ENCODE measurements at places on chromosomes 13 and 19.

DNA sequence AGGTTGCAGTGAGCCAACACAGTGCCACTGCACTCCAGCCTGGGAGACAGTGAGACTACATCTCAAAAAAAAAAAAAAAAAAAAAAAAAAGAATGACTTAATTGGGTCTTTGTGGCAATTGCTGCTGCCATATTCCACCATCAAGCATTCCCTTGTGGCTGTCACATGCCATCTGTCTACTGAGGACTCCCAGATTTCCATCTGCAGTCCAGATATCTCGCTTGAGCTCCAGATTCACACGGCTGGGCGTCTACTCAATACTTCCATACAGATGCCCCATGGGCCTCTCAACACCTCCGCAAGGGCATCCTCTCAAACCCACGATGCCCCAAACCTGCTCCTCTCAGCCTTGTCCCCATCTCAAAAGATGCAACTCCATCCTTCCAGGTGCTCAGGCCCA lies 12.9 kb downstream of the TMEM143 start:
- no peak overlapping the region for H3K27ac ChIP-seq
- DNase-seq: no peak
- H3K27me3 ChIP-seq: no peaks in the 10 kb centered on the region
- H3K36me3 ChIP-seq: no peaks in the 10 kb centered on the region
- H3K4me3 ChIP-seq: no peak overlapping the region

GRCh38 chr13:51801631-51802099 lies 2.3 kb downstream of the DHRS12 start:
- no peak overlapping the region for H3K4me3 ChIP-seq
- no peak for DNase-seq
- no peaks in the 10 kb centered on the region for H3K36me3 ChIP-seq
- peaks cover 29% of the 10 kb centered on the region for H3K4me1 ChIP-seq
- H3K27me3 ChIP-seq: no peaks in the 10 kb centered on the region

- H3K4me3 ChIP-seq: no peak overlapping the region
- no peaks in the 10 kb centered on the region for H3K36me3 ChIP-seq
These were observed 221.9 kb upstream of the SLC10A2 start for GRCh38 chr13:103288114-103288513.

DNA sequence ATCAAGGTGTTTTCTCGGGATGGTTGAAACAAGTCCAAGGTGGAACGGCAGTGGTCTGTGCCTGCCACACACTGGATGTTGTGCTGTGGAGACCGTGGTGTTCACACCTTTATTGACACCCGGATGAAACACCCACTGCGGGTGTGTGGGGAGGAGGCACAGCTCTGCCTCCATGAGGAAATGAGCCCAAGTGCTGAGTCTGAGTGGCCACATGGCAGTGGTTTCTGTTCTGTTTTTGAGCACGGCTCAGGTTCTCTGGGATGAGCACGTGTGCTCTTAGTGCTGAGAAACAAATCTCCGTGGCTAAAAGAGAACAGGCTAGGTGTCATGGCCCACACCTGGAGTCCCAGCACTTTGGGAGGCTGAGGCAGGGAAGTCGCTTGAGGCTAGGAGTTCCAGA lies 29.5 kb downstream of the UPF1 start:
- no peak overlapping the region for H3K4me3 ChIP-seq
- peaks cover 23% of the 10 kb centered on the region for H3K36me3 ChIP-seq
- DNase-seq: no peak
- no peaks in the 10 kb centered on the region for H3K4me1 ChIP-seq
- no peak overlapping the region for H3K27ac ChIP-seq

- H3K27ac ChIP-seq: no peak overlapping the region
- no peak for DNase-seq
- peaks cover 4% of the 10 kb centered on the region for H3K27me3 ChIP-seq
These were observed 3.4 kb upstream of the URAD start for GRCh38 chr13:27991881-27992280.
